ENCODE measurements at places on chromosomes 11 and 22.

DNA sequence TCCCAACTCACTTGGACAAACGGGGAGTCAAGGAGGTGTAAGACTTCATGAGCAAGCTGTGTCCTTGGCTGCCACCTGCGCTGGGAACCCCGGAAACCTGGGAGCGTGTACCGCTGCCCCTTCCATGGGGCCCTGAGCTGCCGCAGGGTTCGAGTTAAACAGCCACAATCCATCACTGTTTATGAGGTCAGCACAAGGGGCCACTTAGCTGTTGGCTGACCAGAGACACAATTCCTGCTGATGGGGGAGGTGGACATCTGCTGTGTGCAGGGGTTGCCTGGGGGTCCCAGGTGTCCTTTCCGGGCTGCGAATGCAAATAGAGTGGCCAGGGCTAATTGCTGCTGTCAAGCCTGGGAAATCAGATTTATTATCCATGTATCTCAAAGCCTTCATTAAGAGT lies 549.3 kb downstream of the BRD1 start:
- DNase-seq = no peak

GRCh38 chr11:83666149-83666548 lies 380.0 kb upstream of the CCDC90B start:
- no peak for DNase-seq

DNA sequence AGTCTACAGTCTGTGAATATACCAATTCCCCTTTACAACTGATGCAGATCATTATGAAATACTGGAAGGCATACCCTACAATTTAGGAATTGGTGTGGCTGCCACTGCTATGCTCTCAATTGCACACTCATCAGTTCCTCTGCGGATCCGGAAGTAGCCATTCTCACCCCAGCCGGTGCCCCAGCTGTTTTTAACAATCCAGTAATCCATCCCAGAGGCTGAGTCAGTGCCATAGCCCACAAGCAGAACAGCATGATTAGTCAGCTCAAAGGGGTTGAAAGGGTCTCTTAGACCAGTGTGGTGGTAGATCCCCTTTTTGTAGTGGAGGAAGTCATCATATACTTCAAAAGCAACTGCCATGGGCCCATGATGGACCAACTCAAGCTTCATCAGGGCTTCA lies 43.6 kb downstream of the CTSC start:
- no peak for DNase-seq

GRCh38 chr11:93229876-93230275 lies 32.1 kb upstream of the SLC36A4 start:
- DNase-seq = no peak

DNA sequence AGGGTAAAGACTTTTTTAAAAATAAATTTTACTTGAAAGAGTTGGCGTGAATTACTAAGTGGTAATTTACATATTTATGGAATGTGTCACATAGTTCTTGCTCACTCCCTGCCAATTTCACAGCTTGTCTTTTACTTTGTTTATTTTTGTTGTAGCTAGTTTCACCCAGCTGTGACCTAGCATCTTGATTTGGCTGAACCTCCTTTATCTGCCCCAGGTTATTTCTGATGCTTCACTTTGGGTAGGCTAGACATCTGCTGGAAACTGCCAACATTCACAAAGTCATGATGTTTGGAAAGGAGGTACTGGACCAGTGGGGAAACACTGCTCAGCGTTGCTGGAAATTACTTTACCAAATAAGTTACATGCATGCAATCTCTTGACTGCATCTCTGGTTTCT lies 1676.0 kb upstream of the RAG2 start:
- no peak for DNase-seq
